ENCODE measurements at places on chromosomes 6 and 20.

- no peak for DNase-seq
These were observed 28.9 kb downstream of the ELMO2 start for GRCh38 chr20:46377518-46377917.

- no peak for DNase-seq
These were observed 762 bp downstream of the LSM2 start for GRCh38 chr6:31805939-31806469.

DNA sequence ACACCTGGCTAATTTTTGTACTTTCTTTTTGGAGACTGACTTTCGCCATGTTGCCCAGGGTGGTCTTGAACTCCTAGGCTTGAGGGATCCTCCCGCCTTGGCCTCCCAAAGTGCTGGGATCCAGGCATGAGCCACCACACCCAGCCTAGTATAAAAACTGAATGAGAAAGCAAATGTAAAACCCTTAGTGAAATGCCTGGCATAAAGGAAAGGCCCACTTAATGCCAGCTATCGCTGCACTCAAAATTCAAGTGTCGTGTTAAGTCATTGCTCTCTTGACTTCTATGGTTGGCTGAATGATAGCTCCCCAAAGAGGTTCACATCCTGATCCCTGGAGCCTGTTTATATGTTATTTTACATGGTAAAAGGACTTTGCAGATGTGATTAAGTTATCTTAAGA is 54.4 kb upstream of the PNRC1 start:
- no peak for DNase-seq

- DNase-seq, result no peak
These were observed 30.9 kb upstream of the ERVFRD-1 start for GRCh38 chr6:11142296-11143027.

GRCh38 chr6:109013656-109014305 is 80.9 kb downstream of the SESN1 start:
- DNase-seq, result no peak

- peak; percentile 1 for DNase-seq
These were observed 703.4 kb downstream of the EPHA7 start for GRCh38 chr6:92715991-92716390.

DNA sequence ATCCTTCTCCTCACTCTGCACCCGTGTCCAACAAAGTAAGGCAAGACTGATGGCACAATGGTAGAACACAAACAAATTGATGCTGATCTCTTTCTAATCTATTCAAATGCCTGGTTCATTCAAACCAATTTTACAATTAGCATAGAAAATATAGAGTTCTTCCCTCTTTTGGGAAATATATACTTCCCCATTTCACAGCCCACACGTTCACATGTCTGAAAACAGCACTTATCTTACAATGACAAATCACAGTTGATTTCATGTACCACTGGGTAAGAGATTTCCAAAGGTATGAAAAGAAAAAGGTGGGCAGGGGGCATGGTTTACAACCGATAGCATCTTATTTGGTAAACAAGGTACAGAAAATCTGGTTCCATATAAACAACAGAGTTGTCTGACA is 137.6 kb downstream of the RNGTT start:
- no peak for DNase-seq

DNA sequence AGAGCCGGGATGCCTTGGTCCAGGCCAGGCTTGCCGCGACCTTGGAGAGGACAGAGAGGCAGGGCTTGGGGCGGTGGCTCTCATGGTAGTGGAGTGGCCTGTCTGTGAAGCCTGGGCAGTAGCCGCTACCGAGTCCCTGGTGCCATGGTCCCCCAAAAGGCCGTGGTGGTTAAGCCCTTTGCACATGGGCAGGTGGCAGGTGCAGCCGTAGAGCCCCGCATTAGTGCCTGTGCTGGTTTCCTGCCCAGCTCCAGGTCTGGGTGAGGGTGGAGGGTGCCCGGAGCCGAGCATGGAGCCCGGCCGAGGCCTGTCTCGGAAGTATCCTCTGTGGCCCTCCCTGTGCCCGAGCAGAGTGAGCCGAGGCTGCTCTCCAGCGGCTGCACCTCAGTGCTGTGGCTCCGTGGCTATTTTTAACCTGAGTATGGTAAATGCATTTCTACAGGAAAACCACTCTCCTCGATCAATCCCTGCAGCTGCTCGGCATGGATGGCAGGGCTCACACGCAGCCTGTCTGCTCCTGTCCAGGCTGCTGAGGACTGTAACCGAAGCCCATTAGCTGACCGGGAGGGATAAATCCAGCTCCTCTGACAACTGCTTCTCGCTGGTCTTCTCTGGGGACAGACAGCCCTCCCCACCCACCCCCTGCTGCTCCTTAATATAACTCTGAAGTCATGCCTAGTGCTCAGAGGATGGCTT is 36.3 kb upstream of the GATA5 start:
- no peak for DNase-seq

DNA sequence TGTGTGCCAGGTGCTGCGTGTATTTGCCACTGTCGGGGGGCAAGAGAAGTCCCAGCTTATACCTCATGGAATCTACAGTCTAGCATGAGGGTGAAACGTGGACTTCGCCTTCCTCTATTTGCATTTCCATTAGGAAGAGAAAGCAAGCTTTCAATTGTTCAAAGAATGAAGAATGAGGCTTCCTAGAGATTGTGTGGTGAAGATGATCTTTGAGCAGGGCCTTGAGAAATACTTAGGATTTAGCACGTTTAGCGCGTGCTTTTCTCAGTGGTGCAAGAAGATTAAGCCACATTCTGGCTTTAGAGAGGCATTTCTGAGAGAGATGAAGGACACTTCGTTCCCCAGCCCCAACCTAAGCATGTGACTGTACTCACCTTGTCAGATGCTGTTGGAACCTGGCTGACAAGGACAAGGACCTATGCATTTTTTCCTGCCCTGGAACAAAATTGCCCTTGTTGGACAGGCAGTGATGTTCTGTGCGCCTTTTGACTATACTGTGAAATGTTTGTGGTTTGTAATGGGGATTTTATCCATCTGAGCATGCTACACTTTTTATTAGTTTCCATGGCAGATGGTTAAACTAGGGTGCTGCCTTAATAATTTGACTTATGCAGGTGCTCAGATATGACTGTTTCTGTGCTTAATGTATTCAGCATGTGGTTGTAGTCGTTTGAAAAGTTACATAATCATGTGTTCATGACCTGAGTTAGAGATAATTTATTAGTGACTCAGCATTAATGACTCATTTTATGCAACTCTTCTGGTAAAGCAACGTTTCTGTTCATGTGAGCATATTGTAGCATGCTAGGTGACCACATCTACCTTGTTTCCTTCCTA is 10.7 kb downstream of the TULP4 start:
- no peak for DNase-seq

DNA sequence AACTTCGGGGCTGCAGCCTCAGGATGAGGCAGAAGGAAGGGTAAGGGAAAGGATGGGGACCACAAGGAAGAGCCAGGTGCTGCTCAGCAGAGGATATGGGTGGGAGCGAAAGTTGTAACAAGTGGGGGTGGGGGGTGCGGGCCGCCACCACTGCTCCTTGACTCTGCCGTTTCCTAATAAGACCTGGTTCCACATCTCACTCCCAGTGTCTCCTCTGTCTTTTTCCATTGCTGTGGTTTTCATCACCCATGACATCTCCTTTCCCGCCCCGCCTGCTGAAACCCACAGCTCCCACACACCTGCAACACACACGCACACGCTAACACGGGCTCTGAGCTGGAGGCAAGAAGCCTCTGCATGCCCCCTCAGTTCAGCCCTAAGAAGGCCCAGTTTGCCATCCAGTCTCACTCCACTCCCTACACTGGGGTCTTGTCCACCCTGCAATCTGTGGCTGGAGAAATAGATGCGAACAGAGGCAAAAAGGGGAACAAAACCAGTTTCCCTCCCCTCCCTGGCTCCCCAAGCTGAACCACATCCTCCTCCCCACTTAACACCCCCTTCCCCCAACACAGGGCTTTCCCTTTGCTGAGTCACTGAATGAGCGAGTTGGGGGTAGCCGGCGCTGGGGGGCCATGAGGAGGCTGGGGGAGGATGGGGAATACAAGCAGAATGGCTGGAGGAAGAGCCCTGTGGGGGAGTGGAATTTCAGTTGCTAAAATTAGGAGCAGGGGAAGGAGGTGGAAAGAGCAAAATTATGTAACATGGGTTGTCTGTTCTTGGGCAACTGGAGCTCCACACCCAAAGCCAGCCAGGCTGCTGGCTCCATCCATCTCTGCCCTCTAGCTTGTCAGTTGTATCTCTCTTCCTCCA is 11.5 kb downstream of the NFKBIL1 start:
- DNase-seq, result no peak

DNA sequence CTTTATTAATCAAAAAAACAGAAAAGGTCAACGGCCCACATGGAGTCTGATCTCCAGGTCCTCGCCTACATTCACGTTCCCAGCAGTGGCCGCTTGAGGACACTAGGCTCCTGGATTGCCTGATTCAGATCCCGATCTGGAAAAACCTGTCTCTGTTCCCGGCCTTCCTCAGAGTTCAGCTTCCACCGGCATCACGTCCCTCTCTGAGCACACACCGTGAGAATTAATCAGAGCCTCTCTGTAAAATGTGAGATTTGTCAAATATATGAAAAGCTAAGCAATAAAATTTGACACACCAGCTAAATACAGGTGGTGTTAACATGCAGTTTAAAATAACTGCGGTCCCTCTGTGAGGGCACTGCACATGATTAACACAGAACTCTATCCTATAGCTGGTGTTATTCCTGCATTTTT is 122.8 kb upstream of the COL21A1 start:
- DNase-seq, result no peak

GRCh38 chr20:10094566-10095173 is 59.9 kb downstream of the ANKEF1 start:
- no peak for DNase-seq

- DNase-seq, result no peak
These were observed 166.3 kb downstream of the FARS2 start for GRCh38 chr6:5427586-5427985.

- DNase-seq, result no peak
These were observed 442.6 kb upstream of the PTCHD4 start for GRCh38 chr6:48553467-48554189.

DNA sequence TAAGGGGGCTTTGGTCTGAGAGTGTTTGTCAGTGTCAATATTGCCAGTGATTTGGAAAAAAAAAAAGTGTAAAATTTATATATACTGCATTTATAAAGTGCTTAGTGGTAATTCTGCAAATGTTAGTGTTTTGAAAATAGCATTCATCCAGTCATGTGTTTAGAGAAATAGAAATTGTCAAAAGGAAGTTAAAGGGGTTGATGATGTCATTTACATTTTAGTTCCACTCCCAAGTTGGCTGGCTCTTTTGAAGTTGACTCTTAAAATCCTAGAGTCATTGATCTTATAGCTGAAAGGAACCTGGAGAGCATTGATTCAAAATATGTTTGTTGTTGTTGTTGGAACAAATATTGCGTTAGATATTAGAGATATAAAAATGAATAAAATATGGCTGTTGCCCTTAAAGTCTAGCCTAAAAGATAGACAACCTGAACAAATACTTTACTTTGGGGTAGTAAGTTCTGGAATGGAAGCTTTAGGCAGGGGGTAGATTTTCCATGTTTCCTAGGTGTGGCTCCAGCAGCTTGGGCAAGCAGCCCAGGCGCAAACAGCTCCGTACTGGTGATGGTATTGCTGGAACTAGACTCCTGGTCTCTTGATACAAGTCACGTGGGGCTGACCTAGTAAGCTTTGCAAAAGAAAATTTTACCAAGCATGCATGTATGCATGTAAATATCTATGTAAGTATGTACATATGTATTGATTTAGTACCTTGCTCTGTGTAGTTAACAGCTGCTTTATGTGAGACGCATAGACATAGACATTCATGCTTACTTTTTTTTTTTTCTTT is 46.3 kb downstream of the HIVEP1 start:
- no peak for DNase-seq

DNA sequence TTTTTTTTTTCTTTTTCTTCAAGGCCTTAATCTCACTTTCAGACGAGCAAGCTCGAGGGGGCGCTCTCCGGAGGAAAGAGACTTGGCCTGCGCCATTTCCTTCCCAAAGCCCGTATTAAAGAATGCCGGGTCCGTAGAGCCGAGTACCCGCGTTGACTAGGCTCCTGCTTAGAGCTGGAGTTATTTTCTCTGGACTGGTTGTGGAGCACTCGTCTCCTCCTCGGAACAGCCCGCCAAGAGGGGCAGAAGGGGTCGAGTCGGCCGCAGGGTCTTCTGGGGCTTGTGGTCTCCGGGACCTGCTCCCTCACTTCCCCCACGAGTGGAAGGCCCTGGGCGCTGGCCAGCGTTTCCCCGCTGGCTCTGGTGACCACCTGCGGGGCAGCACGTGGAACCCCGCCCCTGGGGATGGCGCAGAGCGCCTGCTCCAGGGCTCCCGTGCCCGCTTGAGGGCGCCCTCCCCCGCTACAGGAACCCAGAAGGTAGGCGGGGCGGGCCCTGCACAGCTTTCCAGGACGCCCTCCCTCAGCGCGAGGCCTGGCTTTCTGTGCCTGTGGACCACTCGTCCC is 2.7 kb upstream of the MEI4 start:
- no peak for DNase-seq

- no peak for DNase-seq
These were observed 202.0 kb upstream of the RAB32 start for GRCh38 chr6:146341493-146342230.

DNA sequence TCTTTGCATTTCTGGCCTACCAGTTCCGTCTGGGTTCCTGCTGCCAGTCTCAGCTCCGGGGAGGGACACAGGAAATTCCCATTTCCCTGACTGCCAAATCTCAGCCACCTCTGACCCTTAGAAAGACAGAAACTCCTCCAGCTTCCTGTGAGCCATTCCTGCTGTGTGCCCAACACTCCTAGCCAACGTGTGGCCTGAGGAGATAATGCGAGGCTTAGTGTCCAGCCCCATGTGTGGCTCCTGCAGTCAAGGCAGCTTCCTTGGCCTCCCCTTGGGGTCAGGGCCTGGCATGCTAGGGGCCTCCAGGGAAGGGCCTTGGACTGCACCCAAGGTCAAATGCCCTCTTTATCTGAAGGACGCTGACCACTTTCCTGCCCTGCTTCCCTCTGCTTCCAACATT is 45.1 kb downstream of the MAFB start:
- DNase-seq, result no peak

GRCh38 chr6:34340906-34341480 is 51.5 kb downstream of the NUDT3 start:
- no peak for DNase-seq

DNA sequence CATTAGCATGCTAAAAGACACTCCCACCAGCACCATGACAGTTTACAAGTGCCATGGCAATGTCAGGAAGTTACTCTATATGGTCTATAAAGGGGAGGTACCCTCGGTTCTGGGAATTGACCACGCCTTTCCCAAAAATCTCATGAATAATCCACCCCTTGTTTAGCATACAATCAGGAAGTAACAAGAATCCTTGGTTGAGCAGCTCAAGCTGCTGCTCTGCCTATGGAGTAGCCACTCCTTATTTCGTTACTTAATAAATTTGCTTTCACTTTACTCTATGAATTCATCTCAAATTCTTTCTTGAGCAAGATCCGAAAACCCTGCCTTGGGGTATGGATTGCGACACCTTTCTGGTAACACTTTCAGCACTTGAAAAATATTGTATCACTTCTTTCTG is 243.0 kb downstream of the BMP2 start:
- no peak for DNase-seq

GRCh38 chr6:74197310-74197709 is 501.3 kb downstream of the CD109 start:
- DNase-seq, result no peak

- DNase-seq, result no peak
These were observed at the start of gene MUC22 for GRCh38 chr6:31010393-31011060. TSS of gene MUC22 (plus strand) at chr6:31010474. CDS start at chr6:31010707, 233 bp downstream.

GRCh38 chr6:90893400-90893799 is 306.5 kb upstream of the MAP3K7 start:
- DNase-seq, result no peak
